ENCODE measurements at places on chromosomes 3 and 15.

DNA sequence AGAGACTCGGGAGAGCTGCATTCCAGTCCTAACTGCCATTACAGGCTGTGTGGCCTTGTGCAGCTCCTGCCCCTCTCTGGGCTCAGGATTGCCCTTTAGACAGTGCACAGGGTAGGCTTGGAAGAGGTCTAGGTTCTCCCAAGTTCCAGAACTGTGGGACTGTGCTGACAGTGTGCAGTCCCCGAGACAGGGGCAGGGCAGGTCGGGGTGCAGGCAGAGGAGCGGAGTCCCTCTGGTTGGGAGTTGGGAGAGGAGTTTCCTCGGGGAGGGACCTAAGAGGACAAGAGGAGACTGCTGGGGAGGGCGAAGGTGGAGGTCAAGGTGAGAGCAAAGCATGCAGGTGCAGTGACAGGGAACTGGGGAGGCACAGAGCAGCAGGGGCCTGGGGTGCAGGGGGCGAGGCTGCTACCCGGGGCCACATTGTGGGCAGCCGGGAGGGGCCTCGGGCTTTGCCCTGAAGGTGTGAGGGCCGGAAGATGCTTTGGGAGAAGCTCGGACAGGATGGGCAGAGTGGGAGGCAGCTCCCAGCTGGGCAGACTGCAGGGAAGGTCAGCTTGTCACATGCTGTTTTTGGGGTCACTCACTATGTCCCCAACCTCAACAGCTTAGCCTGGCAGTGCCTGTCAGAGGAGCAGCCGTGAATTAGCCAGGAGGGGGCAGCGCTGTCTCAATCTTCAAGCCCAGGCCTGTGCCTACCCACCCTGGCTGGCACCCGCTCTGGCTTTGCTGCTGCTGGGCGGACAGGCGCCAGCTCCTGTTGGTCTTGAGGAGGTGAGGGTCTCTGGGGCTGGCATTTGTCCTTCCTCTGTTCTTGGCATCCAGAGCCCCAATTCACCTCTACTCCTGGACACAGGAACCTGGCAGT, 15.4 kb upstream of the CSPG4 start:
- peak; percentile 69 for DNase-seq

GRCh38 chr15:82133251-82133650, 87.4 kb upstream of the MEX3B start:
- DNase-seq, result no peak

- no peak for DNase-seq
Observed at GRCh38 chr3:76943058-76943457, 96.8 kb upstream of the ROBO2 start.

DNA sequence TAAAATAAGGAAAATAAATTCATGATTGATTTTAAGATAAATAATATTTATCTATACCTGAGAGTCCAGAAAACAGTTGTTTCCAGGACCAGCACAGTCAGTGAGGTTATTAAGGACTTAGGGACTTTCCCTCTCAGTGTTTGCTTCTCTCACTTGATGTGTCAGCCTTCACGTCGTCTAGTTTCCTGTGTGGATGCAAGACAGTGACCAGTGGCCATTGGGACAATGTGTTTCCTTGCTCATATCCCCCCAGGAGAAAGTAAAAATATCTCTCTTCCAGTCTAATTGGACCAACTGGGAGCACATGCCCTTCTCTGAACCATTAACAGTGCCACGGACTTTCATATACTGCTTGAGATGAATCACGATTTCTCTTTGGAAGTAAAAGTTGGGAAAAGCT, 157.8 kb upstream of the CTNNB1 start:
- DNase-seq, result no peak

DNA sequence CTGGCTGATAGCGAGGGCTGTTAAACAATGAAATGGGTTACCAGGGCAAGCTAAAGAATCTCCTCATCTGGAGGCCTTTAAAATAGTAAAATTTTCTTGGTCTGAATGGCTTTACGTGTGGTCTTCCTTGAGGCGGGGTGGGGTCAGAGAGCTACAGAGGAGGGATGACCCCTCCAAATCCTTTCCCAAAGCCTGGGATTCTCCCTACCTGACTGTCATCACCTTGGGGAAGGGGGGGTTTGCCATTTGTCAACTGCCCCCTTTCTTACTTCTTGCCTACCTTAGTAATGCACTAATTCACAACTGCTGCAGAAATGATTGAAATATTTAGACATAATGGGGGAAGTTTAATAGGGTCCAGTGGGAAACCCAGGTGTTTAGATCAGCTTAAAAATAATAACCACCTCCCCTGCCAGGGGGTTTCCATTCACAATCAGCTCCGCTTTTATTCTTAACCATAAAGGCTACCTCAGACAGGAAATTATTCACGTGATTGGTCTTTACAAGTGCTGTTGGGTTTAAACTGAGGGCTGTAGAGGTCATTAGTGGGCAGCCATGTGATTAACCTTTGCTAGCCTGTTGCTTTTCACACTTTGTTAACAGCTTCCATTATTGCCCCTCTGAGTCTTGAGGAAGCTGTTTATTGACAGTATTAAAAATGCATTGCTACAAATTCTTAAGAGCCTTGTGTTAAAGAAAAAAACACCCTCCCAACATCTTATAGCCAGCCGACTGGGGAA, 276.5 kb upstream of the ATP11B start:
- no peak for DNase-seq

DNA sequence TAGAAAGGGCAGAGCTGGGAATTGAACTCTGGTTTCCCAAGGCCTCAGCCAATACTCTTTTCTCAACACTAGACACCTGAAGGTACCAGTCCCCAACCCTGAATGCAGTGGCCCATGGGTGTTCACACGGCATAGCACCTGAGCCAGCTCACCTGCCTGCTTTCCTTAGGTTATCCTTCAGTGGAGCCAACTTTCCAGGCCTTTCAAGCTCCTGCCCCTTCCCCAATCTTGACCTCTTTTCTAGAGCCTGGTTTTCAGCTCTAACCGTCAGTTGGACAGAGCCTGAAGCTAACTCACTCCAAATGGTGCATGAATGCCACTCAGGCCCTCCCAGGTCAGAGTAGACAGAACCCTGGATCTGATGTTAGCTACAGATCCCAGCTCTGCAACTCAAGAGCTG, 66.1 kb upstream of the ITGA11 start:
- DNase-seq, result no peak

GRCh38 chr15:29859973-29860715, 37.9 kb upstream of the TJP1 start:
- DNase-seq, result no peak

GRCh38 chr15:66251790-66252684, 1.5 kb downstream of the MEGF11 start:
- DNase-seq, result peak; percentile 50

DNA sequence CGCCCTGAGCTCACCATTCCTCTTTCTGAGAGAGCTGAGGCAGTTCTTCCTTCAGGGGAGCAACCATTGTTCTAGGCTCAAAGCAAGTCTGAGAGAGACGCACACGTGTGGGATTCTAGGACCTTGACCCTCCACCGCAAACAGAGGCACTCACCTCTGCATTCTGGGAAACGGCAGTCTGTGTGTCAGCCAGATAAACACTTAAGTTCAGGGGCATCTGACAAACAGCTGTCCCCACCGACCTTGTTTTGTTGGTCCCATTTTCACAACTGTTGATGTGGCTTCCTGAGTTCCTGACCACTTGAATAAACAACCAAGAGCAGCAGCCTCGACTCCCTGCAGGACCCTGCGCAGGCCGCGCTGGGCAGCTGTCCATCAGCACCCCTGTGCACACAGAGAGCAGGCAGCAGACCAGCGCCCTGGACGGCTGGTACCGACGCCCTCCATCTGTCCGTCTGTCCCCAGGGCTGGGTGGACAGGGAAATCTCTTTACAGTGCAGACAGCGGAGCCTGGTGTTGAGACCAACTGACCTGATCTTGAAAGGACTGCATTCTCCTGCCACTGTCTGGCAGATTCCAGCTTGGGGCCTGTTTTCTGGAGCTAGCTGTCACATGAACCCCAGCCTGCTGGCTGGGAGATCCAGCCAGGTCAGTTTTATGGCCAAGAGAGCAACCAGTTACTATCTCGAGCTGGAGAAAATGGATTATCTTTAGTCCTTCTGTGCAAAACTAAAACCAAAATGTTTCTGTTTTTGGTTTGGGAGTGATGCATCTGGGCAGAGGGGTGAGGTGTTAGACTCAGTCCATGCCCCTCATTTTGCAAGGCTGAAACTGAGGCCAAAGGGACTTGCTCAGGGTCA, 64.2 kb downstream of the FAM43A start:
- DNase-seq, result no peak

- peak; percentile 3 for DNase-seq
Observed at GRCh38 chr3:63934041-63934866, 22.1 kb upstream of the SCAANT1 start.

- no peak for DNase-seq
Observed at GRCh38 chr15:101536166-101536874, 46.8 kb upstream of the PCSK6 start.

- no peak for DNase-seq
Observed at GRCh38 chr3:9721015-9721699, 10.4 kb upstream of the BRPF1 start.

- no peak for DNase-seq
Observed at GRCh38 chr3:64190517-64191515, 34.5 kb downstream of the PRICKLE2 start.

GRCh38 chr15:31255732-31256377, 70.8 kb upstream of the KLF13 start:
- DNase-seq, result no peak

DNA sequence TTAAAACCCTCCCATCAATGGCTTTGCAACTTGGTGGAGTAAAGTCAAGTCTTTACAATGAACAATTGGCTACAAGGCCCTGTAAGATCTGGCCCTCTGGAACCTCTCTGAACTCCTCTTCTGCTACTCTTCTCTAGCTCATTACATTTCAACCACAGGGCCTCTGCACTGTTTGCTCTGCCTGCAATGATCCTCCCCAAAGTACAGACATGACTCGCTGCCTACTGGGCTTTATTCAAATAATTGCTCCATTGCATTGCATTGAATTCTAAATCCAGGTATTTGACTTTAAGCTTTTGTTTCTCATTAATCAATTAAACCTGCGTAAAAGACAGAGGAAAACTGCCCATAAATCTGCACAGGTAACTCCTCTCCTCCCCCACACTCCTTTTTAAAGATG, 96.7 kb downstream of the CD47 start:
- no peak for DNase-seq

- DNase-seq, result no peak
Observed at GRCh38 chr3:124859025-124859424, 28.1 kb downstream of the ITGB5 start.

GRCh38 chr3:27840807-27841594, 118.9 kb upstream of the EOMES start:
- no peak for DNase-seq

DNA sequence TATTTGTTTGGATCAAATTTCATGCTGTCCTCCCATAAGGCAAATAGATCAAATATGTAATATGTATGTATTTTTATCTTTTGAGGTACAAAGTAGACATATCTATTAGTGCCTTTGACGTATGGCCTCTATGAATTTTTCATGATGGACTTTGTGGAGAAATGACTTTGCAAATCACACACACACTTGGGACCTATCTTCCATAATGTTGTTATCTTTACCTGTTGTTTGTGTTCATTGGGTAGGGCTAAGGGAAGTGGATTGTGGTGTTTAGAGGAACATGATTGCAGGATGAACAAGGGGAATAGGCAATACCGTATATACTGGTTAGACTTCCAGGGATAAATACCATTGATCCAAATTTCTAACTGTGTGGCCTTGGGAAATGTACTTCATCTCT, 142.3 kb downstream of the GHSR start:
- no peak for DNase-seq

DNA sequence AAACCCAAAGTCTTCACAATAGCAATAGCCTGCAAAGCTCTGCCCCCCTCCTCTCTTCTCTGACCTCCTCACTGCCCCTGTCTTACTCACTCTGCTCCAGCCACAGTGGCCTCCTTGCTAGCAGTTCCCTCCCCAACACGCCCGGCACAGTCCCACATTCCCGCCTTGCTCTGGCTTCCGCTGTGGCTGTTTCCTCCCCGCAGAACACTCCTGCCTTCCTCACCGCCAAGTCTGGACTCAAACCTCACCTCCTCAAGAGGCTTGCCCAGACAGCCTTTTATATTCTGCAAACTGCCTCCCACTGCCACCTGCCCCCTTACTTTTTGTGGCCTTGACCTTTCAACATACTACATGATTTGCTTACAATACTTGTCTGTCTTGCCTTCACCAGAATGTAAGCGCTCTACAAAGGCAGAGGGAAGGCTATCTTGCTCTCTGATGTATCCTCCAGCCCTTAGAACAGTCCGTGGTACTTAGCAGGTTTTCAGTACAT, 406 bp upstream of the MPI start:
- no peak for DNase-seq

GRCh38 chr3:170089862-170090600, 52.2 kb downstream of the GPR160 start:
- DNase-seq, result no peak

GRCh38 chr3:38627956-38628355, 21.5 kb downstream of the SCN5A start:
- no peak for DNase-seq

- DNase-seq, result no peak
Observed at GRCh38 chr3:99286266-99286845, 352.0 kb upstream of the COL8A1 start.

DNA sequence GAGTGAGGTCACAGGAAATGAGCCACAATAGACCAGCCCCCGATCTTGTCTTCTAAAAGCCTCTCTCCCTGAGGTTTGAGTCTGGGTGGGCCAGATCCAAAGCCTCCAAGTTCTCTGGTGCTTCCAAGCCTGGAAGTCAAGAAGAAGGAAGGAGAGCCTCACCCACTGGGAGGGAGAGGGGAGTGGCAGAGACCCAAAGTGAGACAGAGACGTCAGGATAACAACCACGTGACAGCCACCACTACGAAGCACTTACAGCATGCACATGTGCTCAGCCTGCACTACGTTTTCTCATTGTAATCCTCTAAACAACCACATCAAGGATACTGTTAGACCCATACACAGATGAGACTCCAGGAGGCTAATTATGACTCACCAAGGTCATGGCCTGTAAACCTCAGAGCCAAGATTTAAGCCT, 197.3 kb upstream of the LINGO1 start:
- no peak for DNase-seq

GRCh38 chr3:11134794-11135193, 19.5 kb upstream of the HRH1 start:
- DNase-seq, result no peak

DNA sequence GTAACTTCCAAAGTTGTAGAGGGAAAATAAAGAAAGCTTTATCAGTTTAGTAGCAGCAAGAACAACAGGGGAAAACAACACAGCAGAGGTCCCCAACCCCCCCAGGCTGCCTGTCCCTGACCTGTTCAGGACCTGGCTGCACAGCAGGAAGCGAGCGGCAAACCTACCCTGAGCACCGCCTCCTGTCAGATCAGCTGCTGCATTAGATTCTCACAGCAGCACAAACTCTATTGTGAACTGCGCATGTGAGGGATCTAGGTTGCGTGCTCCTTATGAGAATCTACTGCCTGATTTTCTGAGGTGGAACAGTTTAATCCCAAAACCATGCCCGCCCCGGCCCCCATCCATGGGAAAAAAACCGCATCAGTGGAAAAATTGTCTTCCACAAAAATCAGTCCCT, 40.3 kb downstream of the USP50 start:
- no peak for DNase-seq

- DNase-seq, result no peak
Observed at GRCh38 chr3:851098-851790, 241.6 kb upstream of the CNTN6 start.

GRCh38 chr15:71885390-71885789, 75.0 kb downstream of the NR2E3 start:
- no peak for DNase-seq

- no peak for DNase-seq
Observed at GRCh38 chr15:96896766-96897165, 566.3 kb downstream of the NR2F2 start.

- no peak for DNase-seq
Observed at GRCh38 chr3:114496466-114496865, 202.6 kb downstream of the TIGIT start.
